ENCODE measurements at places on chromosomes 3 and 15. TPM values are rescaled to one million over a fixed set of nuclear protein-coding genes. Genes with fewer than 3 reads are reported as not detected.
A peak's percentile ranks its signal among the peaks of the same experiment; 100 is the strongest.

DNA sequence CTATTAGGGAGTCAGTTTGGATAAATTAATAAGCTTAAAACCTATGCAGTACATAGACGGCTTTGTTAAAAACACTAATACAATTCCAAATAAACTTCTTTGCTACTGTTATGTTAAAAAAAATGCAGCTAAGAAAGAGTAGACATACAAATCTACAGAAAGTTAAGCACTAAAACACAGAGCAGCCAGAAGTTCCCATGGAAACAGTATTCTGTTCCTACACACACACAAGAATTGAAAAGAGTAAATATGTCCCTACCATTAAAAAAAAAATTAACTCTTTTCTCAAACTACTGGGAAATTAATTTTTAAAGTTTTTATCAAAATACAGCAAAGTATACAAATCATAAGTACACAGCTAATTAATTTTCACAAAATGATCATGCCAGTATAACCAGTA lies 71.6 kb downstream of the CLASP2 start:
- no peak for DNase-seq

- DNase-seq: no peak
Measured at GRCh38 chr3:117407317-117407716, 697.7 kb downstream of the TUSC7 start.

DNA sequence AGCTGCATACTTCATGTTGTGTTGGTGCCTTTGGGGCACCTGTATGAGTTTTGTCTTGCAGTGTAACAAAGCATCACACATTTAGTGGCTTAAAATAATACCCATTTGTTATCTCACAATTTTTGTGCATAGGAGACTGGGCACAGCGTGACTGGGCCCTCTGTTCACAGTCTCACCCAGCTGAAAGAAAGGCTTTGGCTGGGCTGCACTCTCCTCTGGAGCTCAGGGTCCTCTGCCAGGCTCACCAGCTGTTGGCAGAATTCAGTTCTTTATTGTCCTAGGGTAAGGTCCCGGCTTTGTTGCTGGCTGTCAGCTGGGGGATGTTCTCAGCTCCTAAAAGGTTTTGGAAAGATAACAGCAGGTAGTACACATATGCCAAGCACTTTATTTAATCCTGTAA lies 263.3 kb downstream of the CLSTN2 start:
- no peak for DNase-seq

DNA sequence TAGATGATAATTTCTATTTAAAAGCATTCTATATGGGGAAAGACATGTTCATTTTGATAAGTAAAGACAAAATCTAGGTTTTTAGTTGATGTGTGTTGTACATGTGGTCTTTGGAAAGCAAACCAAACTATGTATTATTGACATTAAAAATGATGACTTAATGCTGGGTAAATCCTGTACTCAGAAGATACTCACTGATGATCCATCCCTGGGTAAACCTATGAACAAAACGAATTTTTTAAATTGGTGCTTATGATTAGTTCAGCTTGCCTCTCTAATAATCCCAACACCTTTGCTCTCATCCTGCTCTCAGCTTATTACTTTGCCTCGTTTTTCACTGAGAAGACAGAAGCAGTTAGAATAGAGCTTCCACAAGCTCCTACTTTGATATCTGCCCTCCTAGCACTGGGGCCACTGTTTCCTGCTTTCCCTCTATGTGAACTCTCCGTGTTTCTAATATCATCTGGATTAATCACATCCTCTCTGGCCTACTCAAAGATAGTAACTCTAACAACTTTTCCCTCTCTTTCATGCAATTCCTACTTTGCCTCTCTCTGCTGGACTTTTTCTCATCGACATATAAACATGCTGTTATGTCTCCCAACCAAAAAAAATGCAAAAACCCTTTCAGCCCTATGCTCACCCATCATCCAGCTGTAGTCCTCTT lies 29.3 kb downstream of the RARRES1 start:
- no peak for DNase-seq

DNA sequence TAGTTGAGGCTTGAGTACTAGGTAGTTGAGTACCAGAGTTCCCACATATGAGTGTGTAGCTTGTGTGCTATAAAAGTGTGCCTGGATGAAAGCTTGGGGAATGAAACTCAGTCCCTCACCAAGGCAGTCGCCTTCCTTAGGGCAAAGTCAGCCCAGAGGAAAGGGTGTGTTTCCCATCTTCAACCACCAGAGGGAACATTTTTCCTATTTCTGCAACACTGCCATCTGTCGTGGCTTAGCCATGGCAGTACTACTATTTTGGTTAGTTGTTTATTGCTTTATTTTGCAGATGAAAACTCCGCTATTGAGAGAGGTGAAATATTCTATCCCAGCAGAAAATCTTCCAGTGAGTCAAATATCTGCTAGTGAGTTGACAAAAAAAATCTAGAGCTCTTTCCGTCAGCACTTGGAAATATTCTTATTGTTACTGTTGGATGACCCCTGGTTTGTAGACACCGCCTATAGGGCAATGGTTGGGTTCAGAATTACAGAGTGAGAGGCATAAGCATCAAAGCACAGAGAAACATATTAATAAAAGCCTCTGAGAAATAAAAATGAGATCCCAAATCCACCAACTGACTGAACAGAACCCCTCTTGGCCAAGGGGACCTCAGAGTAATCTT lies 239.9 kb downstream of the CPNE4 start:
- no peak for DNase-seq

GRCh38 chr3:53804697-53805462 lies 41.3 kb downstream of the CHDH start:
- no peak for DNase-seq

- peak; percentile 39 for DNase-seq
Measured at GRCh38 chr15:68576235-68576892, 2.4 kb upstream of the CORO2B start.

- DNase-seq: no peak
Measured at GRCh38 chr3:134955874-134956273, 160.8 kb downstream of the EPHB1 start.

DNA sequence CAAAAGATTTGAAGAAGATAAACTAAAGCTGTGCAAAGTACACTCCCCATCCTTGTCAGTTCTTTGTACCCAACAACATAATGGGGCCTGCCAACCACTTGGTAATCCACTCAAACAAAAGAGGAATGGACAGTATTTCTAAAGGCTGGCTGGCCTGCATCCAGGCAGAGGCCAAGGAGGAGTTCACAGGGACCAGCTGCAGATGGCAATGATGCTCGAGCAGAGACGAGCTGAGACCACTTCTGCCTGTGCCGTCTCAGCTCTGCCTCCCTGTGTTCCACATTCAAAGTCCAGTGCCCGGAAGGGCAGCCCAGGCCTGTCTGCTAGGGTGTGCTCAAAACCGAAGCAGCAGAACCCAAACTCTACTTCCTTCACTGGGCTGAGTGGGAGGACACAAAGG lies 14.3 kb downstream of the CXCR6 start:
- DNase-seq: no peak

GRCh38 chr15:63605036-63605435 lies 7.8 kb downstream of the FBXL22 start:
- DNase-seq: no peak

DNA sequence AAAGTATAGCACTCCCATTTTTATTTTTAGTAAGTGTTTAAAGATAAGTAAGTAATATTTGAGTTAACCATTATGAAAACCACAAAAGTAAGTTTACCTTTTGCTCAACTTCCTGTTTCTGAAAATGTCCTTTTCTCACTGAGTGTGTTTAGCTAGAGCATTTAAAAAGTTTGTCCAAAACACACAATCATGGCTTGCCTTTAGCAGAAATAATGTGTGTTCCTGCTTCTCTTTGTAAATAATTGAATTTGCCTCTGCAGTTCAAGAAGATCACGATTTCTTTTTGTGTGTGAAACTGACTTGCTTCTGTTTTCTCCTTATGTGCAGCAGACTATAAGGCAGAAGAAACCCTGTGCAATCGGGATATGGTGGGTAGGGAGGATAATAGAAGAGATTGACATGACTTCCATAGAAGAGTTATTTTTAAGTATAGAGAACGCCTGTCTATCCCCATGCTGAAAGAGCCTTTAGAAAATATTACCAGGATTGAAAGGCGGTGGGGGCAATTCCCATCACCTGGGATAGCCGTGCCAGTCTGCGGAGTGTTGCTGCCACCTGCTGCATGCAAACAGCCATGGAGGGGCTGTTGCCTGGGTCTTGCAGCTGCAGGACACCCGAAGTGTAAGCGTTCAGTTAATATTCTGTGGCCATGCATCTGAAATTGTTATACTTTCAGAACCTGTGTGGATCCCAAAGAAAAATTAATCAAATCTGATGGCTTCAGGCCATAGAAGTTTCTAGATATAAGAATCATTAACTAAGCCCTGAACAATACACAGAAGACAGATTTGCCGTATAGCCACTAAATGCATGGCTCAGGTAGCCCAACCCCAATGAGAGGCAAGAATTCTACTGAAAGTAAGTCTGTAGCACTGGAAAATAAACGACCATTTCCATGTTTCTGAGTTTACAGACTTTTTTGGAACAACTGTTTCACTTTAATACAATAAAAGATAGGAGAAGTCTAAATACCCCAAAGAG lies 2.4 kb upstream of the CD96 start:
- peak; percentile 50 for DNase-seq

DNA sequence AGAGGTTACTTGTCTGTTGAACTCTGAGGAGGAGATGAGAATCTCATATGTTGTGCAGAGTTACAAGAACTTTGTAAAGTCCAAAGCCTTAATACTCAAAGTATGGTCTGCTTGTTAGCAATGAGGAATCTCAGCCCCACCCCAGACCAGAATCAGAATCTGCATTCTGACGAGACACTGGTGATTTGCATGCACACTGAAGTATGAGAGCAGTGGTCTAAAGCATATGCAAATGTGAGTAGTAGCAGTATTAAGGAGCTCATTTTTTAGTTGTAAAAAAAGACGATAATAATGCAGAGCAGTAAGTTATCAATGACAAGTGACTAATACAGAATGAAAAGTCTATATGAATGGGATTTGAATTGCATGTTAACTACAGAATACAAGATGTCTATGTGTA lies 327.7 kb downstream of the RYR3 start:
- no peak for DNase-seq

GRCh38 chr3:73225146-73225855 lies 163.8 kb downstream of the EBLN2 start:
- DNase-seq: no peak

DNA sequence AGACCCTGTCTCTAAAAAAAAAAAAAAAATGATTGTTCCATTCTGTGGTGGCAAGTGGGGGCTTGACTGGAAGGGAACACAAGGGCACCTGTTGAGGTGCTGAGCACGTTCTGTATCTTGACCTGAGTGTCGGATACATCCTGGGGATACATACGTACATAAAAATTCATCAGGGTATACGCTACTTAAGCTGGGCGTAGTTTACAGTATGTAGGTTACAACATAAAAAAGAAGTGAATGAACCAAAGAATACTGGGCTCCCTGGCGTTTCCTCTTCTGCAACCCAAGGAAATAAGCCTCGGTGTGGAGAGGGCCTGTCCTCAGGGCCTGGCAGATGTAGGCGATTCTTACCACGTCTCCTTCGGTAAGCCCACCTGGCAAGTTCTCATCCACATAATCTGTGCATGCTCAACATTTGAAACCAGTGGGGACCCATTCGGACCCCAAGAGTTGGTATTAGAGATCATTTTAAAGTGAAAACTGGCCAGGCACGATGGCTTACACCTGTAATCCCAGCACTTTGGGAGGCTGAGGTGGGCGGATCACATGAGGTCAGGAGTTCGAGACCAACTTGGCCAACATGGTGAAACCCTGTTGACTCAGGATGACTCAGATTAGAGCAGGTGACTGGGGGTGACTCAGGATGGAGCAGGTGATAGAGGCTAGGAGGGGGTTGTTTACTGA lies 5.1 kb upstream of the MUC20 start:
- DNase-seq: no peak

- no peak for DNase-seq
Measured at GRCh38 chr15:36325206-36325605, 254.2 kb upstream of the CDIN1 start.

DNA sequence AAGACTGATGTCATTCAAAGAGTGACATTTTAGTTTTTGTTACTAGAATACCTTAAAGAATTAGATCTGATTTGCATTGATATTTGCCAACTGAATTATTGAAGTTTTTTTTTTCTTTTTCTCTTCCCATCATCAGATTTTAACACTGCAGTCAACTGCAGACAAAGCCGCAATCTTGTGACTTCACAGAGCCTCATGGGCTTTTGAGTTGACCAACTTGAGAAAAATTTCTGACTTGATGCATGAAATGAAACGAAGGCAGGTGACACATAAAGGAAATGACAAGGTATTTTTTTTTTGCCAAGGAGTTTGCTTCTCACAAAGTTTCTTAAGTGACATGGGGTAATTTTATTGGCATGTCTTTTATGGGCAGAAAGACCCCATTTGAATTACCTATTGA lies 383.7 kb downstream of the GAP43 start:
- no peak for DNase-seq

DNA sequence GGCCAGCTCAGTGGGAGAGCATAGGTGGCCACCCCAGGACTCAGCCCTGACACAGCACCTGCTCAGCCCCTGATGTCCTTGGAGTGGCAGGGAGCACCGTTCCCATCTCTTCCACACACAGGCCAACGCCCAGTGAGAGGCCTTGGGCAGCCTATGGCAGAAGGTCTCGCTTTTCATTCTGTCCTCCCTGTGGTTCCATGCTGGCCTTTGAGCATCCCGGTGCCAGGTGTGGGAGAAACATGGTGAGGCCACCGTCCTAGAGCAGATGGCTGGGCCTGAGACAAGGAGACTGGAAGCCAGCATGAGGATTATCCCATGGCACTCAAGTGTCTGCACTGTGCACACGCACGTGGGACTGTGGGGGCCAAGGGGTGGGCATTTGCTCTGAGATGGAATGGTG lies 25.1 kb downstream of the ADCY5 start:
- DNase-seq: no peak

DNA sequence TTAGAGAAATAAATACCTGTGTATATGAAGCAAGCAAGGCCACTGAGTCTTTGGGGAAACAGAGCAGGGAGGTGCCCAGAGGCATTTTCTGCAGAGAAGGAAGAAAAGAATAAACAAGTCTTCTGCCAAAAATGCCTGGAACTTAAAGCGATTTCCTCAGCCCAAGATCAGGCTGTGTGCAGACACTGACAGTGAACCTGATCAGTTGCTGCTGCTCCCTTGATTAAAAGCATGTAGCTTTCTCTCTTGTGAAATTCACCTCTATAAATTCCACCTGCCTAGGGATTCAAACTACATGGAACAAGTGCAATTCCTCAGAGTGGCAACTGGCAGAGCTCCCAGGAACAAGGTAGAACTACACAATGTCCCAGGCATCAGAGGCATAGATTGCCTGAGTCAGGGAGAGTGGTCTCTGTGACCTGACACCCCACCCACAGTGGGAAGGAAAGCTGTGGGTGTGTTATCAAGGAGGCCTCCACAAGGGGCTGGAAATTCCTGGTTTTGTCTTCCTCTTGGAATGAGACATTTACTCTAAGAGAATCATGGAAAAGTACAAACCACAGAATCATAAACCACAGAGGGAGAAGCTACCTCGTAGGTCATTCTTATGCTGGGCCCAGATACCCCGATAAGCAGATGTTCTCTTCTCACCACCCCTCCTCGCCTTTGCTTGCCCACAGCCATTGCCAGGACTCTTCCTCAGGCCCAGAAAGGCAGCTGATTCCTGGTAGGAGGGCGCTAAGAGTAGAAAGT lies 1.8 kb upstream of the ZBTB38 start:
- no peak for DNase-seq

The CYP11A1 gene
- 0.96 TPM for total RNA-seq

The WDR72 gene
- total RNA-seq: not detected

The ALPK3 gene
- total RNA-seq: 199 TPM

The WDR49 gene
- not detected for total RNA-seq

The MITF gene
- 98.1 TPM for total RNA-seq

The MYLK gene
- 5.4 TPM for total RNA-seq

Measured in psoas muscle (tissue), 8 donors.